ENCODE measurements at places on chromosomes 5 and 9. TPM values are rescaled to one million over a fixed set of nuclear protein-coding genes. Genes with fewer than 3 reads are reported as not detected.

TLR4 gene
- 0.33 TPM for polyA plus RNA-seq

DPYSL3 gene
- polyA plus RNA-seq, result 24.9 TPM

PCDHB11 gene
- 1.8 TPM for polyA plus RNA-seq

BAAT gene
- polyA plus RNA-seq, result 19.8 TPM

AGXT2 gene
- 5.9 TPM for polyA plus RNA-seq

ADAMTS6 gene
- polyA plus RNA-seq, result 5.9 TPM

NR6A1 gene
- polyA plus RNA-seq, result 1.2 TPM

C5orf58 gene
- polyA plus RNA-seq, result not detected

SHOC1 gene
- 0.12 TPM for polyA plus RNA-seq

PCDHGA1 gene
- polyA plus RNA-seq, result not detected

QRFP gene
- polyA plus RNA-seq, result 0.74 TPM

GRCh38 chr5:95970359-95970704, 8.7 kb upstream of the ELL2 start:
- DNase-seq, result no peak

GRCh38 chr5:128135286-128135685, 51.7 kb downstream of the SLC12A2 start:
- DNase-seq, result no peak

DNA sequence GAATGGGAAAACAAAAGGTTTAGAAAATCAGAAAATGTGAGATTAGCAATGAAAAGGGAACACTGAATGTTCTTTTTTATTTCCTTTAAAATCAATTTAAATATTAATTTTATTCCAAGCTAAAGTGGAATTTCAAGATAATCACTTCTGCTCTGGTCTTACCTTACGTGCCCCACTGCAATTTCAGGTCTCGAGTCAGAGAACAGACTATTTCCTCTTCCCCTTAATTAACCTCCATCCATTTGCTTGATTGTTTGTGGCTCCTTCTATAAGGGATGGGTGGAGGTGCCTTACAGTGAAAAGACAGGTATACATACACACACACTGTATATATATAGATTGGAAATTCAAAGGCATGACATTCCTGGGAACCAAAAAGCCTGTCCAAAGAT, 137.1 kb downstream of the SUSD1 start:
- no peak for DNase-seq

DNA sequence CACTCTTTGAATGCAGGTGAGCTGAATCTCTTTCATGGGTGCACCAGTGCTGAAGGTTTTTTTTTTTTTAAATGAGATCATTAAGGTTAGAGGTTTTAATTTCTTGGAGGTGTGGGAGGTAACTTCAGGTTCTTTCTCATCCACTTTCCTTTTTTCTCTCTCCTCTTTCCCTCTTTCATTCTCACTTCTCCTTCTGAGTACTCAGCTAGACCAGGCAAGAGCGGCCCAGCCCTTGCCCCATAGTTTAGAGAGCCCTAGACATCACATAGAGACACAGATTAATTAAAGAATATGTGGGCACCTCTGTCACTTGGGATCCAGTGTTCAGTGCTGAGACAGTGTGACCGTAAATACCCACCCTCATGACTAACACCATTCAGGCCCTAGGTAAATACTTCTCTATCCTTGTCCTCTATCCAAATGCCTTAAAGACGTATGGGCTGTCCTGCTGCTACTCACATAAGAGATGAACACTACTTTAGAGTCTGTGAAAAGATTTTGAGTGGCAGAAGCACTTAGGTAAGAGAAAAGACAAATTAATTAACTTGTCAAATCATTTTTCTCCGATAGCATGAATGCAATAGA, 174.1 kb downstream of the TLE4 start:
- DNase-seq, result no peak

DNA sequence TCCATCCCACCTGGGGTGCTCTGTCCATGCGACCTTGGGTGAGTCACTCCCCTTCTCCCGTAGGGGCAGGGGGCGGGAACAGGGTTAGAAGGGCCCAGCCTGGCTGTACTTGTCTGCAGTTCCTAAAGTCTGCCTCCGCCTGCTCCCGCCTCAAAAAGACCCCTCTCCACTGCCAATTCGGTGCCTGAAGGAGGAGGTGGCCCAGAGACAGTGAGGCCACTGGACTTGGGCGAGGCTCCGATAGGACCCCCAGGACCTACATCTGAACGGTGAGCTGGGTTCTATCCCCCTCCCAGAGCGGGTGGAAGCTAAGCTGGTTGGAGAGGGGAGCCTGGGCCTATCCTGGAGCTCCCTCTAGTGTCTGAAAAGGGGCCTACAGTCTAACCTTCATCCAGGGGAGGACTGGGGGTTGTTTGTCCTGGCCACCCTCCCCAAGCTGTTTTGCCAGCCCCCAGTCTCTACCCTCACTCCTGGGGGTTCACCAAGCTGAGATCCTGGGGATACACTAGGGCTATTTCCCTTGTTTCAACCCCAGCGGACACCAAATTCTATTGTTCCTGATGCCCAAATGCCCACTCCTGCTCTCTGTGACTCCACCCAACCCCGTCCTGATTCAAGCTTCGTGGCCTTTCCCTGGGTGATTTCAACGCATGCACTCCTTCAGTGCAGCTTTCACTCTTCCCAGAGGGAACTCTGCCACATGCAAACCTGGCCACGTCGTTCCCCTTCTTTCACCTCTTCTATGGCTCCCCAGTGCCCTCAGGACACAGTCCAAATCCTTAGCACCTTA, 6.1 kb upstream of the CRB2 start:
- DNase-seq, result peak; percentile 81

GRCh38 chr5:1846583-1846982, 36.1 kb downstream of the IRX4 start:
- DNase-seq, result no peak

GRCh38 chr9:117945286-117945685, 241.1 kb downstream of the TLR4 start:
- no peak for DNase-seq

- no peak for DNase-seq
Measured at GRCh38 chr9:98736226-98736625, 27.5 kb upstream of the GABBR2 start.

- peak; percentile 80 for DNase-seq
Measured at GRCh38 chr5:143355710-143356109, 47.8 kb downstream of the NR3C1 start.

DNA sequence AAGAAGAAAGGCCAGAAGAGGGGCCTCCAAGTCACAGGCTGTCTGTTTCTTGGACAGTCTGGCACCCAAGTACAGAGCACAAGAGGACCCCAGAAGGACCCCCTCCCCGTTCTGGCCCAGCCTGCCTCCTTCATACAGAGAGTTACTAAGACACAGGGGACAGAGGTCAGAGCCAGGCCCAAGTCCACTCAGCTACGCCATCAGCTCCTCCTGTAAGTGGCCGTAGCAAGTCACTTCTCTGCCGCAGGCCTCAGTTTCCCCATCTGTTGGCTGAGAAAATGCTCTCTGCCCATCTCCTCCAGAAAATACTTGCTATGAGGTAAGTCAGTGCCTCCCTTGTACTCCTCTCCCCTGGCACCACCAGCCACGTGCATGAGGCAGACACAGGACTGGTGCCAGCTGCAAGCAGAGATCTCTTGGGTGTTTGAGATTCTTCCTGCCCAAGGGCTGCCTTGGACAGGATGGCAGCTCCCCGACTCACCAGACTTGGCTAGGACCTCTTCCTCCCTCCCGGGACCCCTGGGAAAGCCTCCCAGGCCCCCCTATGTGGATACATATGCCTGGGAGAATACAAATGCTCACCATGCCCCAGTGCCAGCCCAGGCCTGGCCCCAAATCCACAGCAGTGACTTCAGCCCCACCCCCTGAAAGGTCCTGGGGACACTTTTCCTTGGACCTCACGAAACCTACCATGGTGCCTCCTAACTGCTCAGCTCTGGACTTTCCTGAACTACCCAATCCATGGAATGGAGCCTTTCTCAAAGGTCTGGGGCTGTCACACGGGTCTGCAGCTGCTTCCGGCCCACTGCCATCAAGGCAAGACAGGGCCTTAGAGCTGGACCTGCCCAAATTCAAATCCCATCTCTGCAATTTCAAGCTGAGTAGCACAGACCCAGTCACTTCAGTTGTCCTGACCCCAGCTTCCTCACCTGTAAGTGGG, 5.1 kb downstream of the EEIG1 start:
- DNase-seq, result no peak

DNA sequence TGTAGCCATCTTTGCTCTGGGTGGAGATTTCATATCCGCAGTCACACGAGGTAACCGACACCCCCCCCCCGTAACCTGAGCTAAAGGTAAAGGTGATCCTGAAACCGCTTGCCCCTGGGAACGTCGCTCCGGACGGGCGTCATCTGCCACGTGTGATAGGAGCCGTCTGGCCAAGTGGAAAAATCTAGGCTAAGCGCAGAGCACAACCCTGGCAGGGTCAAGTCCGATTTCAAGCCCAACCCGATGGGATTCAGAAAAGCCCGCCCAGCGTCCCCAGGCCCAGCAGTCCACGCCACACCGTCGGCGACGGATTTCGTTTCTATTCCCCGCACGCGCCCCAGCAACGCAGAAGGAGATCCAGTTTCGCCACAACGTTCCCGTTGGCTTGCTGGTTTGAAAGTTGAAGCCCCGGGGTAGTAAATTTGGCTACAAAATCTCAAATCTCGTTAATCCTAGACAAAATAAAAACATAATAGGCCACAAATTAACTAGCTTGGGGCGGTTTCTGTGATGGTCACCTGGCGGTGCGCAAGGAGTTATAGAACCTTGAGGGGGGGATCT, 32.4 kb upstream of the NFIB start:
- DNase-seq, result no peak

DNA sequence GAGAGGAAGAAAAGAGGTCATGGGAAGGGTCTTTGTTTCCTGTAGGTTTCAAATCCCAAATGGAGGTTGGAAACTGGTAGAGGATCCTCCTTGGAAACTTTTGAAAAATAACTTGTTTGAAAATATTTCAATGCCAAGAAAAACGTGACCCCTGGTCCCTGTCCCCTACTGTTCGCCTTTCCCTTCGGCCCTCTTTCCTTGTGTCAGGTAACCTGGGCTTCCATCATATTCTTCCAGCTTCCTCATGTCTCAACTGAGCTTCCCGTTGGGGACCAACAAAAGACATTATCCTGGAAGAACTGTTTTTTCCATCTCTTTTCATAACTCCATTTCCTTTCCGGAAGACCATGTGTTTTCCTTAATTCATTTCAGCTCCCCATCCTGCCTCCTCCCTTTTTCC, 266.8 kb upstream of the ANKRD55 start:
- DNase-seq, result no peak

DNA sequence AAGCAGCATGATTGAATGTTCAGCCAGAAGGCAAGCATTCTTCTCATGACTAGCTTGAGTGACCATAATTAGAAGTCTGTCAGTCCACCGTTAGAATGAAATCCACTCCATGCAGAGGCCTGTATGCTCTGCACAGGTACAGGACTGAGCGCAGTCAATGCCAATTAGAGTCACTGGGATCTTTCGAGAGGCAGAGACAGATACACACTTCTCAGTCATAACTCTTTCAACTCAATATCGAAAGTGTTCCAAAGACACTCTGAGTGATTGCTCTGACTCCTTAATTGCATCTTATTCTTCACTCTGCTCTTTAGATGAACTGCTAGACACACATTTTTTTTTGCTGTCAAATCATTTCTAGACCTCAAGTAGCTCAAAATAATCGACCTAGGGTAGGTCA, 203.6 kb downstream of the GABRB2 start:
- DNase-seq, result no peak

DNA sequence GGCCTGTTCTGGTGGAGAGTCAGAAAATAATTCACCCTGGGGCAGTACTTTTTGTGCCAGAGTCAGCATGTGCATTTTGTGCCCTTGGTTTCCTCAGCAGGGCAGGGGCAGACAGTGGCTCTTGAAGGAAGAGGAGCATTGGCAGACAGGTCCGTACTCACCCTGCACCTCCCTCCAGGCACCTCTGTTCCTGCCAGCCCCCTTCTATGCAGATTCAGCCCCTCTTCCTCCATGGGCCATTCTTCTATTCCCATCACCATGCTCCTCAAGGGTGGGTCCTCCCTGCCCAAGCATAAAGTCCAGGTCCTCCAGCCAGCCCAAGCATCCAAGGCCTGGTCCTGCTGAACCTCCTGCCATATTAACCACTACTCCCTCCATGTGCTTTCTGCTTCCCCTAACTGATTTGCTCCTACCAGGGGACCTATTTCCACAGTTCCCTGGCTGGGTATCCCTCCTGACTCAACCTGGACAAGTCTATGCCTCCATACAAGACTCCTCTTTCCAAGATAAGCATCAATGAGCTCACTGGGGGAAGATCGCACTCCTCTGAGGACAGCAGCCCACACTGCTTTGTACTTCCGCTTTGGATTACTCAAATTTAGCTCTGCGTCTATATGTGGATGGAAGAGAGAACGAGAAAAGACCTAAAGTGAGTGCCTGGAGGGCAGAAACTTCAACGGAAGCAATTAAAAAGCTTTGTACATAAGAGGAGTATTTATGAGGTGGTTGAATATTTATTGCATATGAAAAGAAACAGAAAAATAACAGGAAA, 9.3 kb upstream of the ACSL6 start:
- DNase-seq, result no peak

DNA sequence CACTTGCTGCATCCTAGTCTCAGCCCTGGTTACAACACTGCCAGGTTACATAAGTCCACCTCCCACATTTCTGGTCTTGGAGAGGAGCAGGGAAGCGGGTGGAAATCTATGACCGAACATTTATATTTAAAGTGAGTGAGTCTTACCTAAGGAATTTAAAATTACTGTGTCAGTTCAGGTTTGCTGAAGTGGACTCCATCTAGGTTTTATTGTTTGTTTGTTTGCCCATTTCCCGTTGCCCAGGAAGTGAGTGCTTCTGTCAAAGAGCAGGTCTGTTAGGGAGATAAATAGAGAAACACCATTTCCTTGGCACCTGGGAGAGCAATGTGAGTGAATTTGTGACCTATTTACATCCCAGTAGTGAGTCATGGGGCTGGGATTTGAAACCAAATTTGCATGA, 179.5 kb downstream of the KIF4B start:
- peak; percentile 17 for DNase-seq

DNA sequence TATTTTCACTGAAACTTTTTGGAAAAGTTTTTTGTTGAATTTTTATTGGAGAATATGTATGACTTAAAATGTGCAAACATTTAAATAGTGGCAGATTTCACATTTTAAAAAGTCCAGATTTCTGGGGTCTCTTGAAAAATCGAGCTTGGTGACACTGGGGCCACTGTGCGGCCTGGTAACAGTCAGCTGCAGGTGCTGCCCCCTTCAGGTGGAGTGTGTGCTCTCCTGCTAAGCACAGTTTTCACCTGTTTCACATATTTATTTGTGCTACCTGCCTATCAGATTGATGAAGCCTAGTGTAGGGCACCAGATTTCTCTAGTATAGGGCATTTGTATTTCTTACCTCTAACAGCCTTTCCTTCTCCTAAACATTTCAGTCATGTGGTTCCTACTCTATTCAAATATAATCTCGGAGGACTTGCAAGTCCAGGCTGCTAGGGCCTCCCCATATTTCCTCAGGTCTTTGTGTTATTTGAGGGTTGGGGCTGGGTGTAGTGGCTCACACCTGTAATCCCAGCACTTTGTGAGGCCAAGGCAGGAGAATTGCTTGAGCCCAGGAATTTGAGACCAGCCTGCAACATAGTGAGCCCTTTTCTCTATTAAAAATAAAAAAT, 95.8 kb upstream of the KLF9 start:
- DNase-seq, result peak; percentile 45

DNA sequence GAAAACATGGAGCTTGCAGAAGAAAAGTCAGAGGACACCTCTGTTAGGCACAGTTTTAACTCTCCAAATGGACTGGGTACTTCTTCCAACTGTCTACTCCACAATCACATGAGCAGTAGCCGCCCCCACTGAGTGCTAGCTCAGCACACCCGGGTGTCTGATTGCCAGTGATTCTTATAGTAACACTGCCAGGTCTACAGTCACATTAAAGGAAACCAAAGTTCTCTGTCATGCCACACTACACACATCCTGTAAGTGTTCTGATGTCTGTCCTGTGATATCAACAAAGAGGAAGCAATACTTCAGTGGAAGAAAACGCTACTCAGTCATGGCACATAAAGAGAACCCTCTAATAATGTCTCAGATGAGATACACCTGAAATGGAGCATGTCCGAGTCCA, at the start of gene HAVCR2:
HAVCR2 (minus strand) TSS at position 69 of the 400 bp plus-strand sequence; CDS start at position 8, 61 bp downstream.
- DNase-seq, result no peak

Data from hepatocyte (in vitro differentiated cells).